ENCODE measurements at places on chromosomes 4 and X.
A peak's percentile ranks its signal among the peaks of the same experiment; 100 is the strongest.

DNA sequence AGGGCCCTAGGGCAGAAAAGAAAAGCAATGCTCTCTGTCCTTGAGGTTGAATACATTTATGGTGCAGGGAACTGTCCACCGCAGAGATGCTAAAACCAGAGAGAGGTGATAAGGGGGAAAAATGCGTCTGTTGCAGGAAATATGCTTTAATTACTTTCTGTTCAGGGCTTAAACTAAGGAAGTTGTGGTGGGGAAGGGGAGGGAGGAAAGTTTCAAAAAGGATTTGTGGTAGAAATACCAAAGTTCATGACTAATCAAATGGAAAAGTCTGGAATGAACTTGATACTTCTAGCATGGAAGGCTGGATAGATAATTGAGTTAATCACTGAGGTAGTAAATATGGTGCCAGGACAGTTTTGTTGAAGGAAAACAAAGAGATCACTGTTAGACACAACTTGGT lies 99.0 kb downstream of the ASB9 start:
- no peak for DNase-seq

GRCh38 chr4:6916587-6917460 lies 7.2 kb downstream of the TBC1D14 start:
- peak; percentile 75 for DNase-seq

DNA sequence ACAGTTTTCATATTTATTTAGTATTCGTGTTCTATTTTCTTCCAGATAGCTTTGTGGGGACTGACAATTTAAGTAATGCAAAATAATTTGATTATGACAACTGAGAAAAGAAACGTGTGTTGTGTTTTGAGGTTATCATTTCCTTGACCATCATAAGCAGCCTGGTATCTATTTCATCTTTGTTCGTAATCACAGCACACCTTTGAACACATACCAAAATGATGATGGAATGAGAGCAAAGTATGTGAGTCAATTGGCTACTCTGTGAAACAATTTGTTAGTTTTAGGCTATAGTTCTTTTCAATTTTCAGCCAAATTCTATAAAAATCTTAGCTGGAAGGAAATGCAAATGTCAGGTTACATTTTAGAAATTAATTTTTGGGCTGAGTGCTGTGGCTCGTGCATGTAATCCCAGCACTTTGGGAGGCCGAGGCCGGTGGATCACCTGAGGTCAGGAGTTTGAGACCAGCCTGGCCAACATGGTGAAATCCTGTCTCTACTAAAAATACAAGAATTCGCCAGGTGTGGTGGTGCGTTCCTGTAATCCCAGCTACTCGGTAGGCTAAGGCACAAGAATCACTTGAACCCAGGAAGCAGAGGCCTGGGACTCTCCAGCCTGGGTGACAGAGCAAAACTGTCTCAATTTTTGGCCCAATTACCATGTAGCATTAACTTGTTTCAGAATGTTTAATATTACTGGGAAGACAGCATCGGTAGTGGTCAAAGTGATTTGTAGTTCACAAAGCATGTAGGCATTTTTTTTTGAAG lies 1.1 kb upstream of the DUSP21 start:
- DNase-seq: no peak

DNA sequence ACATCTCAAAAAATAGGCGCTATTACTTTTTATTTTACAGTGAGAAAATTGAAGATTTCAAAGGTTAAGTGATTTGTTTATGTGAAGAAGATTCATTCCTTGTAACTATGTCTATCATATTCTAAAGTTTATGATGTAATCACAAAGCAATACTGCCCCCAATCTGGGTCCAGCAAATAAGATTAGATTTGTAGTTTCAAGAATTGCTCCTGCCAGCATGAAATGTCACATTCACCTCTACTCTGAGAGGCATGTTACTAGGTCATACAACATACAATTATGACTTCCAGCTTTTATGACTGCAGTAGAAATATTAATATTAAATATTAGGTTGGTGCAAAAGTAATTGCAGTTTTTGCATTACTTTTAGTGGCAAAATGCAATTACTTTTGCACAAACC lies 976.2 kb downstream of the FSTL5 start:
- no peak for DNase-seq

DNA sequence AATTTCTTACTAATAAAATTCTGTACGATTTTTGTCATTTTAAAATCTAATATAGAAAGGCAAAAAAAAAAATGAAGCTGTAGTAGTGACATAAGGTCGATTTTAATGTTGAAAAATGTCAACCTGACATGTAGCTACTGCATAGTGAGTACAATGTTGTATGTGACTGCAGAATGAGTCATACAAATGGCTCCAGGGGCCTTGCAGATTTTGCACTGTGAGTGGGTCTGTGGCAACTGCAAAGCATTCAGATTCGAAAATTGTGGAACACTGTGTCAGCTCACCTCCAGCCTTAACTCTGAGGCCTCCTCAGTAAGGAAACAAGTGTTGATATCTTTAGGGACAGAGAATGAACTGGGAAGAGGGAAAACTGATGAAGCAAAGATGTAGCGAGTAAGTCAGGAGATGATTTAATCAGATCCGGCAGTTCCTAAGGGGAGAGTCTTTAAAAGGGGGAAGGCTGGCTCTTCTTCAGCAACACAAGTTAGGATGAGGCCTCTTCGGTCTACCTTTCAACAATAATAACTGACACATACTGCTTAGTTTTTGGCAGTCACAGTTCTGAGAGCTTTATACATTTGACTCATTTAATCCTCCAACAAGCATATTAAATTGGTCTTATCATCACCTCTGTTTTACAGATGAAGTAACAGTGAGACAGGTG lies 24.9 kb downstream of the TKTL2 start:
- no peak for DNase-seq

DNA sequence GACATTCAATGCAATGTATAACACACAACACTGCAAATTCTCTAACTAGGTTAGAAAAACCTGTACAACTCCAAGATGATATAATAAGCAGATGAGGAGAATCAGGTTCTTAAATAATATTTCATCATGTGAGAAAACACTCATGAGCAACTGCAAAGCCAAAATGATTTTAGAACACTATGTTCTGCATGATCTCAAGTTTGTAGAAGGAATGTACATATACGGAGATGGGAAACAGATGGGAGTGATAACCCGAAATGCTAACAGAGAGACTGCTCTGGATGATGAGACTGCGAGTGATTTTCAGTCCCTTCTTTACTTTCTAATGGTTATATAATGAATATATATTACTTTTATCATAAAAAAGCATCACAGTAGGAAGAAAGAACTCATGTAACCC lies 80.9 kb downstream of the PCYT1B start:
- DNase-seq: no peak

DNA sequence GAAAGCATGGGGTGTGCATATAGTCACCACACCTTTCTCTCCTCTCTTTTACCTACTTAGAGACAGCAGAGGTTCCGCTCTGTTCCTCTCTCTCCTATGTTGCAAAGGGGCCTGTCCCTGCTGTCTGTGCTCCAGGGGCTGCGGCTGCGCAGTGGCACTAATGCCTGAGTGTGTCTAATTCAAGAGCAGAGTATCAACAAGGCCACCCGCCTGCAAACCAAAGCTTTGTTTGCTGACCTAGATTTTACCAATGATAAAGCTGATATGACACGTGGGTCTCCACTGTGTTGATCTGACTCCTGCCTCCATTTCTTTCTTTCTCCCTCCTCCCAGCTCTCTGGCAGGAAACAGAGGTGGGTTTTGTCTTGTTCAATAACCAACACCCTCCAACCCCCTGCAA lies 74.9 kb downstream of the NSG1 start:
- no peak for DNase-seq

DNA sequence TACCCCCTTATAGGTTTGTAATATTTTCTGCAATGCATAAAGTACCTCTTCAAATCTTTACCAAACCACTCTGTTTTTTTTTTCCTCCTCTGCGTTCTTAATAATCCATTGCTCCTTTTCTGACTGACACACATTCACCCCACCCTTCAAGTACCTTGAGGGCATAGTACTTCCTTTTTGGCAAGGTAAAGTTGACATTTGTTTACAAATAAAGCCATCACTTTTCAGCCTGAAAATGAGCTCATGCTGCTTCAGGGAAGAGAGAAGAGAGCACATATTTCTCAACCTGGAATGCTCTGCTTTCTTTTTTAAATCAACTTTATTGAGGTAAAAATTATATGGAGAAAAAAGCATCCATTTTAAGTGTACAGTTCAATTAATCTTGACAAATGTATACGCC lies 113.9 kb downstream of the AGTR2 start:
- no peak for DNase-seq

DNA sequence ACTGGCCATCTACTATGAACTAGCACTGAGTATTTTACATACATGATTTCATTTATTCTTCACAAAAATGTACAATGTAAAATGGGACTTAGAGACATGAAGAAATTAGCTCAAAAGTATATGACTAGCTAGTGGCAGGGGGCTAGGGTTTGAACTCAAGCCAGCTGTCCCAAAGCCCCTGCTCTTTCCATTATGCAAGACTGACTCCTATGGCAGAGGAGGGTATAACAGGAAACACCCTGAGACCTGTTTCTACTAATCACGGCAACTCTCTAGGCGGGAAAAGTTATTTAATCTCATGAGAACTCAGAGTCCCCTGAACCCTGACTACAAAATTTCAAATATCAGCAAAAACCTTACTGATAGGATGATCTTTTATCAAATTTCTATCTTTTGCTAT lies 150.6 kb downstream of the PRDM5 start:
- no peak for DNase-seq

DNA sequence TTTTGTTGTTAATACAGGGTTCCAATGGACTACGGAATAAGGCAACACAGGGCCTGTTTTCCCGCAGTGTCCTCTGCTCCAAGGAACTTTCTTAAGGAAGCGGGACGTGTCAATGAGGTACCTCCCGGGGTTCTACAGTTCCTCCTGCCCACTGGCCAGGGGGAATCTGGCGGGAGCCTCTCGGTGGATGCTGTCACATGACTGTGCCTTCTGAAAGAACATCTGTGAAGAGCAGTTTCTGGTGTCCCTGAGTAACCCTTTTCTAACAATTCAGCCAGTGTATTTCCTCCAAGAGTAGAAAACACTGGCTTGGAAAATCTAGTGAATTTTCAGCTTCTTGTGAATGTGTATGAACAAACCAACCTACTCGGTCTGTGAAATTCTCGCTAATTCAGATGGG lies 32.7 kb downstream of the MFAP3L start:
- no peak for DNase-seq

GRCh38 chrX:45240301-45240700 lies 39.6 kb upstream of the DIPK2B start:
- DNase-seq: no peak

DNA sequence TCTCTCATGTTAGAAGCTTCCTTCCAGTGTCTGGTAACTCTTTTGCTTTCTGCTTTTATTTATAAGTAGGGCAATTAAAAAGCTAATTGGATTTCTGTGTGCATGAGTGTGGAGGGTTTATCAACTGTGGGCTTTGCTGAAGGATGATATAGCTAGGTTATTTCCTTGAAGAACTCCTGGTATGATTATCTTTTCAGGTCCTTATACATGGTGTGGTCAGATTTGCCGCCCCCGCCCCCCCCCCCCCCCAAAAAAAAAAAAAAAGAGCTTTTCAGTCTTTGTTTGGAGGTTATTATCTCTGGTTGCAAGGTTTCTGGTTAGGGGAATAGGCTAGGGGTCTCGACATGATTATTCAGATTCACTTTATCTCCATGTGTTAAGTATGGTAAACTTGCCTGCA lies 35.9 kb downstream of the MOB1B start:
- no peak for DNase-seq

GRCh38 chrX:64204701-64205440 lies 637 bp downstream of the AMER1 start:
- DNase-seq: peak; percentile 9

DNA sequence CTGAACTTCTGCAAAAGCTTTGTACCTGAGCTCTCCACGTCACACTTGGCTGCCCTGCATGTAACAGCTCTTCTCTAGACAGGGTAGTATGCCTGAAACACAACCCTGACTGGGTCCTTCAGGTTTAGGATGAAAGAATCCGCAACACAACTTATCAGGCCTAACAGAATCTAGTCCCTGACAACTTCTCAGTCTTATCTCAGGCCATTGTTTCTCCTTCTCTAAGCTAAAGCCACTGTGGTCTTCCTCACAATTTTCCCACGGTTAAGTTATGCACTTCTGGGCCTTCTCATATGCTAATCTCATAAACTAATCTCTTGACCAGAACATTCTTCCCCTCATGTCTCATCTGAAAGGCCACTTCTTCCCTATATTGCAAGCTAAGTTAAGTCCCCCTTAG lies 10.8 kb upstream of the TMPRSS11B start:
- no peak for DNase-seq

- no peak for DNase-seq
Observed at GRCh38 chr4:163415668-163416067, 57.9 kb downstream of the TKTL2 start.

GRCh38 chr4:66108898-66109297 lies 438.6 kb upstream of the EPHA5 start:
- no peak for DNase-seq

DNA sequence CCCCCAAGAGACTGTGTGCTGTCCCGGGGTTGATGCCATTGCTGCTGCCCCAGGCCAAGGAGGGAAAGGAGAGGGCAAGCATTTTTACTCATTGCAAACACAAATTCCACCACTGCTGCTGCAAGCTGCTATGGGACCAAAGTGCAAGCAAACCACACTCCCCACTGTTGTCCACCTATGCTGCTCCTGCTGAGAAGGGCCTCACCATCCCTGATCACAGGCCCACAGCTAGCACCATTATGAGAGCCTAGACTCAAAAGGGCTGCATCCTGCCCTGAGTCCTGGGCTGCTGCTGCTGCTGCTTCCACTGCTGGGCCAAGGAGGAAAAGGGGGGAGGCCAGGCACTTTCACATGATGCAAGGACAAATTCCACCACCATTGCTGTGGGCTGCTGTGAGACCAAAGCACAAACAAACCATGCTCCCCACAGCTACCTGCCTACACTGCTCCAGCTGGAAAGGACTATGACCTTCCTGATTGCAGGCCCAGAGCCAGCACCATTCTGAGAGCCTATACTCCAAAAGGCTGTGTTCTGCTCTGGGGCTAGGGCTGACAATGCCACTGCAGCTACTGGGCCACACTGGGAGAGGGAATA lies 218.2 kb upstream of the ZCCHC13 start:
- no peak for DNase-seq

- no peak for DNase-seq
Observed at GRCh38 chrX:123121241-123121640, 62.8 kb upstream of the GRIA3 start.

DNA sequence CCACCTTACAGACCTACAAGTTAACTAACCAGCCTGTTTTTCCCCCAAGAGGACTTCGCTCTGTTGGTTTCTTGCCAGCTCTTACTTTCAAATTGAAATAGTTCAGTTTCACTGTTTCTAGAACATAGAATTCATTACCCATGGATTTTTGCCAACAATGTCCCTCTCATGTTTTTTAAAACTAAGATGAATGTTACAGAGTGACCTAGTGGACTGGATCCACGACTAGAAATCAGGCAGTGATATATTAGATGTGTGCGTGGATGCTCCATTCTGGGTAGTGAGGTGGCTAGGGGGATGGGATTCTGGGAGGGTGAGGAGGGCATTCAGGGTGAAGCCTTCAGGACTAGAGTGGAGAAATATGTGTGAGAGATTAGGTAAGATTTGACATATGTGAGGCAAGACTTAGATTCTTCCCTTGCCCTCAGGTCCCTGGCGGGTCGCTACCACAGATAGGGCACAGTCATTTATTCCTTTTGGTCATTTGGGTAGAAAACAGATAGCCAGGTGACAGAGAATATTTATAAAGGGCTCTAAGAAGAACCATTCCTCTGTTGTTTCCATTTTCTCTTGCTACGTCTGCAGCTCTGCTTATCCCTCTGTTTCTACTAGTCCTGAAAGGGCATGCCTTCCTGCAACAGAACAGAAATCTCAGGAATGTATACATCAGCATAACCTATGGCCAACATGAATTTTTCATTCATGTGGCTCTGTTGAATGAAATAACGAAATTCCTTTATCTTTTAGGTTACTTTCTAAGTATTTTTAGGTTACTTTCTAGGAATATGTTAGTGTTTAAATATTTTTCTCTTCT lies 15.4 kb upstream of the JADE1 start:
- DNase-seq: no peak
